ENCODE measurements at places on chromosomes 7 and 10.
A peak's percentile ranks its signal among the peaks of the same experiment; 100 is the strongest.

- DNase-seq: no peak
These were observed 1.7 kb downstream of the CXCL12 start for GRCh38 chr10:44382981-44383748.

DNA sequence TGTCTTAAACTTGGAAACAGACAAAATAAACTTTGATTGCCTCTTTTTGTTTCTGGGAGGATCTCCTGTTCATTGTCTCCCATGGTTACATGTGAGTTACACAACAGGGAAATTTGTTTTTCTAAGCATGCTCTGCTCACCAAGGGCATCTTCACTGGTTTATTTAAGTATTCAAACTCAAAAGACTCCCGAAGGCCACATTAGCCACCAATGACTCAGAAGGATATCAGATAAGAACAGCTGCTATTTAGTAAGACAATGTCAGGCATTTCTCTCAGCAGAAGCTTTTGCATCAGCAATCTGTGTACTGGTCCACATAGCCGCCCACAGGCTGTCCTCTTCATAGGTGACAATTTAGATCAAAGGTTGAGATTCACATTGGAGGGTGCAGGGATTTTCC, 19.3 kb downstream of the OR6B1 start:
- DNase-seq: no peak

DNA sequence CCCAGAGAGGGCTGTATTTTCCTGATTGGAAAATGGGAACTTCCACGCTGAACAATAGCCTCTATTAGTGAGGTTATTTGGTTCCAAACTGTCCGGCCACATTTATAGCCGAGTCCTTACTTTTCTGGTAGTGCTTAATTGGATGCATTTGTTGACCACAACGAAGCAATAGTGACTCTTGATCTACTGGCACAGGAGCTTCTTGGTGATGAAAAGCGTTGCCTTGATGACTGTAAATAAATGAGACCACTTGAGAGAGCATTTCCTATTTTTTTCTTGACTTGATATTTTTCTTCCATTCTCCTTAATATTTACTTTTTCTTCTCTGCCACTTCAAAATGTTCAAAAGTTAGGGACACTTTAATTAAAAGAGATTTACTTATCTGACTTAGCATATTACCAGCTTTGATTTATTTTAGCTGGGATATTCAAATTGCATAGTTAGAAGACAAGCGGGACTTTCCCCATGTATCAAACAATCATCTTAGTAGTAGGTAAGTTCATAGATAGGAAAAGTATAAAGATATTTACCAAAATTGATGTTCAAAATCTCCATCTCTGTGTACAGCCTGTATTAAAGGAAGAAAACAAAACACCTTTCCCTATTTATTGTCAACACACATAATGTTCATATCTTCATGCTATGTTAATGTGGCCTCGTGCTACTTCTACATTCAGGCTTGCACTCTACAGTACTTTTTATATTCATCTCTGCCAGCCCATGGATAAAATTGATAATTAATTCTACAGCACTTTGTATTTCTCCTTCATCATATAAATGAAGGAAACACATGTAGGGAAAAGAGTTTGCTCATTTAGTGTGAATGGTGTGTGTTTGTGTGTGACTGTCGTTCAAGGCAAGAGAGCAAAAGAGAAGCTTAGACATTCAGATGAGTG, 5.1 kb upstream of the SP8 start:
- DNase-seq: no peak

DNA sequence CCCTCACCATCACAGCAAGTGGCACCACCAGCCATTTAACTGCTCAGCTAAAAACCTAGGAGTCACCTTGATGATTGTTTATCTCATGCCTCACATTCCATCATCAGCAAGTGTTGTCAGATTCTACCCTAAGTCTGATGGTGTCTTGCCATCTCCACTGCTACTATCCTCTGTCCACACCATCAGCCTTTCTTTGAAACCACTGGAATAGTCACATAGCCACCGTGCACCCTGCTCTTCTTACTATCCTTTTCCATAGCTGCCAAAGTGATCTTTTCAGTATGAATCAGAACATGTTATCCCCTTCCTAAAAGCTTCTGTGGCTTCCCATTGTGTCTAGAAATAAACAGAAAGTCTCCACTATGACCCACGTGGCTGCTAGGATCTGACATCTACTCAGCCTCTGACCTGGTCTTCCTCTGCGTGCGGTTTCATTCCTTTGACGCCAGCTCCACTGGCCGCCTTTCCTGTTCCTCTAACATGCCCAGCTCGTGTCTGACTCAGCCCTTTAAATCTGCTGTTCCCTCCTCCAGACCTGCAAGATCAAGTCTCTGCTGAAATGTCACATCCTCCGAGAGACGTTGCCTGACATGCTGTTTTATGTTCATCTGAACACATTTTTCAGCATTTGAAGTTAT, 16.5 kb upstream of the CHN2 start:
- DNase-seq: peak; percentile 82

DNA sequence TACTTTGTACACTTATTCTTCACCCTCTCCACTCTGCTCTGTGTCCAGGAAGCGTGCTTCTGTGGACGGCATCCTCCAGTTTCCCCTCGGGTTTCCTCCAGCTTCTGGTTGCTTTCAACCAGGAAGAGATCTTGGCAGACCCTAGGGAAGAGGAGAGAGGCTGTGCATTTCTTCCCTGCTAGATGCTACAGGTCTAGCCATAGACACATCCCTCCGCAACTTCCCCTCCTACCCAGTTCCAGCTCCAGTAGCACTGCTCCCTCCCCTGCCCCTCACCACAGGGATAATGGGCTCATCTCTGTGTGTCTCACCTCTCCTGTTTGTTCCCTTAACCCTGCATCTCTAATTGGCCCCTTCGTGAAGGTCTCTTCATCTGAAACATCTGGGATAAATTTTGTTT, 16.3 kb downstream of the TLL2 start:
- DNase-seq: no peak

DNA sequence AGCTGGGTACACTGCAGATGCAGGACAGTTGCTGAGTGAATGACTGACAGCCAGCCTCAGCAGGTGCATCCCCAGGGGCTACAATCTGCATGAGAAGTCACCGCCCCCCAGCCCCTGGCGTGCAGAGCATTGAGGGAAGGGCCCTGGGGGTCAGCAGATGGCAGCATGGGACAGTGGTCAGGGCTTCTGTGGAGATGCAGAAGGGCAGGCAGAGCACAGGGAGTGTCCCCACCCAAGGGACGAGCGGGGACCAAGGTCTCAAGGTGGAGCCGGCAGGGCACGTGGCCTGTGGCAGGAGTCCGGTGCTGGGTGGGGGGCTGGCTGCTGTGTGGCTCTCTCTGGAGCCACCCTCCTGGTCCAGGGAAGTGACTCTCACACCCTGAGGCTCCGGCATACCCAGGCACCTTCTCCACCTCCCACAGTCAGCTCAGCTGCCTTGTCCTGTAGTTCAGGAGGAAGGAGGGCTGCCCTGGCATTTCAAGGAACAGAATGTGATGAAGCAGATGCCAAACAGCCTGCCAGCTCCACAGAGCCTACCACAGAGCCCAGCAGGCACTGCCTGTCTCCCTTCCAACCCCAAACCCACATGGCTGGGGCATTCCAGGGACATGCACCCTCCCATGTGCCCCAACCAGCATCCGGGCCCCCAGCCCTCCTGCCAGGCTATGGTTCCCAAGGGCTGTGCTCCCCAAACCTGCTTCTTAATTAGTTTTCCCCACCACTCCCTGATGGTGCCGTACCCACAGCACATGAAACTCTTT, 114.5 kb downstream of the TMEM130 start:
- DNase-seq: no peak

DNA sequence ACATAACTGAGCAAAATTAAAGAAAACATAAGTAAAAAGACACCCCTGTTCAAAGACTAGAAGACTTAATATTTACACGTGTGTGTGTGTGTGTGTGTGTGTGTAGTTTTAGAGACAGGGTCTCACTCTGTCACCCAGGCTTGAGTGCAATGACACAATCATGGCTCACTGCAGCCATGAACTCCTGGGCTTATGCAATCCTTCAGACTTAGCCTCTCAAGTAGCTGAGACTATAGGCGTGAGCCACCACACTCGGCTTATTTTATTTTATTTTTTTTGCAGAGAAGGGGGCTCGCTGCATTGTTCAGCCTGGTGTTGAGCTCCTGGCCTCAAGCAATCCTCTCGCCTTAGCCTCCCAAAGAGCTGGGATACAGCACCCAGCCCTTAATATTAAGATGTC, 90.3 kb downstream of the JMJD1C start:
- no peak for DNase-seq

- no peak for DNase-seq
These were observed 62.4 kb downstream of the MICU1 start for GRCh38 chr10:72563327-72563932.

- no peak for DNase-seq
These were observed 351.9 kb downstream of the DNAJB6 start for GRCh38 chr7:157688533-157689268.

DNA sequence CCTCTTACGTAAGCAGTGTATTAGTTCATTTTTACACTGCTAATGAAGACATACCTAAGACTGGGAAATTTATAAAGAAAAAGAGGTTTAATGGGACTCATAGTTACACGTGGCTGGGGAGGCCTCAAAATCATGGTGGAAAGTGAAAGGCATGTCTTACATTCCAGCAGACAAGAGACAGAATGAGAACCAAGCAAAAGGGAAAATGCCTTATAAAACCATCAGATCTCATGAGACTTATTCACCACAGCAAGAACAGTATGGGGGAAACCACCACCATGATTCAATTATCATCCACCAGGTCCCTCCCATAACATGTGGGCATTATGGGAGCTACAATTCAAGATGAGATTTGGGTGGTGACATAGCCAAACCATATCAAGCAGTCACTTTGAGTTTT, 126.3 kb upstream of the CXCL12 start:
- no peak for DNase-seq

- DNase-seq: no peak
These were observed 241.7 kb downstream of the TMEM26 start for GRCh38 chr10:61211468-61211867.

GRCh38 chr7:159022238-159022993, 122.3 kb downstream of the VIPR2 start:
- DNase-seq: no peak

DNA sequence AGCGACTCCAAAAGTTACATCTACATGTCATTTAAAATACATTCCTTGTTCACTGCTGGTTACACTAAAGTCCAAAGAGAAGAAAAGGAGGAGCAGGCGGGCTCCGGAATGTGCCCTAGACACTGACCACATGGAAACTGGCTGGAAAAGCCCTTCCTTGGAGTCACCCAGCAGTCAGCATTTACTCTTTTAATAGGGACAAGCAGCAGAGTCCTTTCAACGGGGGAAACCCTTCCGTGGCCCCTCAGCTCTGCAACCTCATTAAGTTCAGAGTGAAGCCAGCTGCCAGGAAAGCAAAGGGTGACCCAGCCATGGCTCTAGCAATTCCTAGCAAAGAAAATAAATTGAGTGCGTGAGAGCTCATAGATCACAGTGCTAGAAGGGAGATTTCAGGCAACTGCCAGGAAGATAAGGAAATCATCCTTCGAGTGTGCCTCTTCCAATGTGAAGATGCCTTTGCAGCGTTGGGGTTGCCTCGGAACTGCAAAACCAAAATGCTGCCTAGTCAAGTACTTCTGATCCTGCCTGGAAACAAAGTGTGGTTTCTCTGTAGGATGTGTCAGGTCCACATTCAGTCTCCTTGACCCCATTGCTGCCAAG, 101.6 kb downstream of the SORBS1 start:
- no peak for DNase-seq

DNA sequence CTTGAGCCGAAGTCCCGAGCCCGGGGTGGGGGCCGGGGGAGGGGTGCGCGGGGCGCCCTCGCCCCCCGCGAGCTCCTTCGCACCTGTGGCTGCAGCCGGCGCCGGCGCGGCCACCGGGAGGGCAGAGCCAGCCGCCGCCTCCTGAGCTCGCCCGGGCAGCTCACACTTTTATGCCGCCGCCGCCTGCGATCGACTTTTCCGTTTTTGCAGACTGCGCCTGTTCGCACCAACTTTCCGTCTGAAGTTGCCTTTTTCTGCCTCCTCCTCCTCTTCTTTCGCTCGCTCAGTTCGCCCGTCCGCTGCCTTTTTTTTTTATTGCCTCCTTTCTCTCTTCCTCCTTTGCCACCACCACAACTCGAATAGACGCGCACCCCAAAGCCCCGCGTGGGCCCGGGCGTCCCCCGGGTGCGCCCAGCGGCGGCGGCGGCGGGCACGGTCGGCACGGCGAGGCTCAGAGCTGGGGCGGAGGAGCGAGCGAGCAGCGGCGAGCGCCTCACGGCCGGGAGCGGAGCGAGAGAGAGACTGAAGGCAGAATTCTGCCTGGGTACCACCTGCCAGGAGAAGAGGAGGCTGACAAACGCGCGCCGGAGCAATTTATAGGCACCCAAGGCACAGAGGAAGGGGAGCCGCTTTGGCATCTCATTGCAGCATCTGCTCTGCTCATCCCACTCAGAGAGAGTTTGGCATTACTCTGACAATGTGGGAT, at the start of gene C1QL3:
Gene C1QL3, minus strand, starts transcription at position 569 of the 706 bp plus-strand sequence. CDS start 814 bp downstream, outside the sequence.
- DNase-seq: peak; percentile 77

DNA sequence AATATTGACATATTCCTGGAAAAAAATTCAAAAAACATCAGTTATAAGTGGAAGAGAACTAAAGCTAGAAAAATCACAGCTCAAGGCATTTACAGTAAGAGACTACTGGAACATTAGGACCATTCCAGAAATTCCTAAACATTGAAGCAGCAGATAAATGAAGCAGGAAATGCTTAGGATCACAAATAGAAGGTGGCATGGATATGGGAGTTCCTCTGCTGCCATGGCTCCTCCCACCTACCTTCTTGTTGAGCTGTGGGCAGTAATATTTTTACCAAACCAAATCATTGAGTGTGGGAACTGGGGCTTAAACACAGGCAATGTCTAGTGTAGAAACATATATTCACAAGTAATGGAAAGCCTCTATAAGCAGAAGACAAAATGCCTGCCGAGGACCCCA, 292.8 kb downstream of the ANKRD7 start:
- no peak for DNase-seq

DNA sequence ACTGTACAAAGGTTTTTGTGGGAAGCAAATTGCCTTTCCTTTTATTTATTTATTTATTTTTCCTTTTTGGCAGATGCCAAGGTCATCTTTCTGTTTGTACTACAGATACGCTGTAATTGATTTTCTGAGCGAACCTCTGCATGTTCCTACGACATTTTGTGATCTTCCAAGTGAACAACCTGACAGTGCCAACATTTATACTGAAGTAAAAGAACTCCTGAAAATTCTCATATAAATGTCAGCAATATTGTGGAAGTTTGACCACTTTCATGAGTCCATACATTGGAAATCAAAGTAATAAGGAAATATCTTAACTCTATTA, 86.8 kb upstream of the EEPD1 start:
- no peak for DNase-seq

- DNase-seq: no peak
These were observed 187.6 kb upstream of the SHH start for GRCh38 chr7:155999631-156000489.

DNA sequence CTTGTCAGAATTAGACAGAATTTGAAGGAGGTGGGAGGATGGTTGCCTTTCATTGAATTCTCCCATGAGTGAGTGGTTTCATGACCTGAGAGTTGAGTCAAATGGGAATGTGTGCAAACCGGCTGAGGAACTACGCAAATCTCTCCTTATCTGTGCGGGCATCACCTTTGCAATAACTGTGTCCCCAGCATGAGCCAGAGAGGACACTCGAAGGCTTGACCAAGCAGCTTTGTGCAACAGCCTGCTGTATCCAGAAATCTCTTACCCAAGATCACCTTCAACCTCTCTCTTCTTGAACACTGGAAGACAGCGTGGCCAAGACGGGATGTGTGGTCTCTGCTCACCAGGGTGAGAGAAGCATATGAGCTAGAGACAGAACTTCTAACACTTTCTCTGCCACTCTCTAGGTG, 93.8 kb upstream of the IKZF1 start:
- no peak for DNase-seq

- no peak for DNase-seq
These were observed 27.5 kb downstream of the LAMB1 start for GRCh38 chr7:107975394-107976013.

Data from Ammon's horn (tissue), 1 donor.